ENCODE measurements at places on chromosomes 4 and X.

GRCh38 chr4:2958446-2958845, 4.8 kb downstream of the NOP14 start:
- no peak for DNase-seq

DNA sequence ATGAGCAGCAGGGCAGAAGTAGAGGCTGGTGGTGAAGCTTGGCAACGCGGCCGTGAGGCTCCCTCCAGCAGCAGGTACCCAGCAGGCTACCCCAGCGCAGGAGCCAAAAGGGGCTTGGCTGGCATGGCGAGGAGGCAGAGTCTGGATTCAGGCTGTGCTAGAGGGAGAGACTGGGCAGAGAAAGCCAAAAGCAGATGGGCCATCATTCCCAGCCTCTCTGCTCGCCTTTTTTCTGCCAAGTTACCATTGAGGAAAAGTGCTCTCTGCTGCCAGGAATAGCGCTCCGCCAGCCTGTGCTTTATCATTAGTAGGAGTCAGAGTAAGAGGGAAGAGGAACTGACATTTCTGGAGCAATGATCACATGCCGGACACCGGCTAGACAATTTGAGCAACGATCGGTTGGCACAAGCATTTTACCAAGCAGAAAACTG, 28.7 kb upstream of the MAP3K15 start:
- DNase-seq: no peak

GRCh38 chr4:188008377-188008776, 12.8 kb downstream of the ZFP42 start:
- peak; percentile 66 for DNase-seq

GRCh38 chr4:56764775-56765174, 56.7 kb downstream of the SPINK2 start:
- no peak for DNase-seq

GRCh38 chrX:105706041-105706440, 116.3 kb upstream of the NRK start:
- DNase-seq: no peak

GRCh38 chr4:1623821-1624518, 60.1 kb downstream of the FAM53A start:
- no peak for DNase-seq

- DNase-seq: no peak
These were observed 71.9 kb upstream of the RPS6KA6 start for GRCh38 chrX:84259868-84260267.

- no peak for DNase-seq
These were observed 565 bp downstream of the MOB1B start for GRCh38 chr4:70902577-70903290.

DNA sequence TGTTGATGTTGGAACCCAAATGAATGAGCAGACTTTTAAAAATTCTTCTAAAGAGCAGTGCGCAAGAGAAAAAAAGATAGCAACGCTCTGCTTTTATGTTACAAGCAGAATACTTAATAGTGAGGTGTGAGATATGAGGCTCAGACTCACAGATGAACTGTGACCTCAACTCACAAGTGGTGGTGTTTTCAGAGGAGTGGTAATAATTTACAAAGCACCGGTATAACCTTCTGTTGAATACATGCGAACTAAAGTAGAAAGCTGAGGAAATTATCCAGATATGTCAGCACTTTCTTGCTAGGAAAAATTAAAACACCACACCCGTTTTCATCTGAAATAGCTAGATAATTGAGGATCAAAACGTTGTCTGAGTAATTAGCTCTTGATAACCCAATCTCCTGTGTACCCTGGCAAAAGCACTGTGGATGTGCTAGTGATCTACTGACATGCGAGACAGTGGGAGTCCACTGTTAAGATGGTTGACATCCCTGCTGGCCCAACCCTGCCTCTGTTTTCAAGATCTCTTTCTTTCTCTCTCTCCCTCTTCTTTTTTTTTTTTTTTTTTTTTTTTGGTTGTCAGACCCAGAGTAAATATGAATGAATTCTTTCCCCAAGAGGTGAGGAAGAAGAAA, 6.9 kb upstream of the TLL1 start:
- no peak for DNase-seq

GRCh38 chr4:164481306-164482091, 272.4 kb upstream of the SMIM31 start:
- DNase-seq: no peak

DNA sequence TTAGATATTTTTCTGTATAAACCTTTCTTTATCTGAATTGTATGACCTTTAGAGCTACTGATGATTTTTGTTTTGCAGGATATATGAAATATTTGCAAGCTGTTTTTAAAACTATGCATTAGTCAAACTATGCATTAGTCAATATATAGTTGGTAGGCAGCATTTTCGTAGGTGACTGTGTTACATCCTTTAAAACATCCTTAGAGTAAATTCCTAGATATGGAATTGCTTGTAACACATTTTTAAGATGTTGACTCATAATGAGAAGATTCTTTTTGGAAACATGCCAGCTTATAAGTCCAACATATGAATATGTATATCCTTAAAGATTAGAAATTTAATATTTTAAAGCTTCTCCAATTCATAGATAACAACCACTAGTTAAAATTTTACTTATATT, 1768.5 kb downstream of the PCDH7 start:
- no peak for DNase-seq

GRCh38 chrX:103774070-103774642, 2.5 kb upstream of the PLP1 start:
- DNase-seq: peak; percentile 5

GRCh38 chr4:17597517-17597916, 16.9 kb upstream of the MED28 start:
- DNase-seq: peak; percentile 6

DNA sequence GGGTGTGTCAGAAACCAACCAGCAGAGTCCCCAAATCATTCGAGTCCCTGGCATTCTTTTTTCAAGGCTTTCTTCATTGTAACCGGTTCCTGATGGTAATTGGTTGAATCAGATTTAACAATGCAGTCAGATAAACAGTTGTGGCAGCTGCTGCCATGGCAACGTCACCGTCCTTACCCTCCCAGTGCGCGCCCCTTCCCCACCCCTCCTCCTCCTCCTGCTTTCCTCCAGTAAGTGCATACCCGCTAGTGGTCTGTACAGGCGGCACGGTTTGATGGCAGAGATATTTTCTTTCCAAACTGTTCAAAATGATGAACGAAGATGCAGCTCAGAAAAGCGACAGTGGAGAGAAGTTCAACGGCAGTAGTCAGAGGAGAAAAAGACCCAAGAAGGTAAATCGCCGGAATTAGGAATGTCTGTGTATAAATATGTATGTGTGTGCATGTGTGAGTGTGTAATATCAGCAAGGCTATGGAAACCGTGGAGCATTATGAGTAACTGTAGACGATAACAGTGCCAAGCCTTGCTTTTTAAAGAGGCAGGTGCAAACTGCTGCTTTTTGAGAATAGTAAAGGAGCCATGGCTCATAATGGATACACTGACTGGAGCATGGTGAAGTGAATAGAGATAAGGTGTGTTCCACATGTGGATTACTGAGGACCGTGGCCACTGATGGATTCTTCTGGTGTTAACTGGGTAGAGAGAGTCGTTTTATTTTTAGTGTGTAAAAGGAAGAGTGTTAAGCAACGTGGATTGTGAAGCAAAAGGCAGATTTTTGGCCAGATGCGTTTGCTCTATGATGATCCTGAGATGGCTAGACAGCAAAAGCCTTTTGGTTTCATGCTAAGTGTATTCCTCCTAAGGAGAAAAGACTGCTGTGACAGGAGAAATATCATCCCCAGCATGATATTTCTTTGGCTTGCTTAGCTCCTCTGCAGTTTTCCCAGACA, at the start of gene ANK2:
ANK2 (plus strand) TSS at position 233 of the 950 bp plus-strand sequence; CDS start at position 309, 76 bp downstream.
- peak; percentile 56 for DNase-seq

DNA sequence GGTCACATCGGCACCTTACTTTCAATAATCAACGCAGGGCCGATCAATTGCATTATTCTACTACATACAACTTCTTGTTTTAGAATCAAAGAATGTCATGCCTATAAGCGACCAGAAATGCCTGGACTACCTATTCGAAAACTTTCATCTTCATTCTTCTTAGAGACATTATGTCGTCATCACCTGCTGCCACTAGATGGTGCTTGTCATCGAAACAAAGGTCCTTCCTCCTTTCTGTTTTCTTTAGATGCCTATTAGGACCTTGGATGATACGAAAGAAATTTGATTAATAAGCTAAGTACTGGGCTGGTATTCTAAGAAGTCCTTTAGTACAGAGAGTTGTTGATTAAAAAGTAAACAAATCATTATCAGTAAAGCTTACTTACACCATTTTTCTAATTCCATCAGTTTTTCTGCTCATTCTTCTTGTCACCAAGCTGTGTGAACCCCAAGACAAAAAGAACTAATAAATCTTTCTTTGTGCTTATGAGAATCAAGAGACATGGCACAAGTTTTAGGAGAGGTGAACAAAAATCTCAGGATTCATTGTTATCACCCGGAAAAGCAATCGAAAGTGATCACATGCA, 154.5 kb upstream of the SLC4A4 start:
- peak; percentile 47 for DNase-seq

- no peak for DNase-seq
These were observed 24.2 kb downstream of the CBLL2 start for GRCh38 chrX:22296871-22297270.

DNA sequence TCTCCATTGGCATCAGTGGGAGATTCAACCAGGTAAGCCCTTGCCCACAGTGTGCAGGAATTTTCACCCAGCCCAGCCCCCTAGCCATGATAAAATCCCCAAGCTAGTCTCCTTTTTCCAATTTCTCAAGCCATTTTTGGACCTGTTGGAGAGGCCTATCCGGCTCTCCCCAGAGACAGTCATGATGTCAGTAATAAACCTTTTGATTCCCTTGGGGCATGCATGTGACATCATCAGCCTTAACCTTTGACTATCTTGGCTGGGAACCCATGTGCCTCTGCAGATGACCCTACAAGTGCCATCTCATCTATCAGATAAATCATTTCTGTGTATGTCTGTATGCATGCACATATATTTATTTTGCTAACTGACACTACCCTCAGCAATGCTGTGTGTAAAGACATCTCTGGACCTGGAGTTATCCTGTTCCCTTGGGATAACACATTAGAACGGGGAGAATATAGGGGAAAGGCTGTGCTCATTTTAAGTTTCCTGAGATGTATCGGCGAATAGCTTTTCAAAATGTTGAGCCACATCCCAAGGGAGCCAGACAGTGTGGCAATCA, 51.0 kb downstream of the CYTL1 start:
- DNase-seq: no peak

DNA sequence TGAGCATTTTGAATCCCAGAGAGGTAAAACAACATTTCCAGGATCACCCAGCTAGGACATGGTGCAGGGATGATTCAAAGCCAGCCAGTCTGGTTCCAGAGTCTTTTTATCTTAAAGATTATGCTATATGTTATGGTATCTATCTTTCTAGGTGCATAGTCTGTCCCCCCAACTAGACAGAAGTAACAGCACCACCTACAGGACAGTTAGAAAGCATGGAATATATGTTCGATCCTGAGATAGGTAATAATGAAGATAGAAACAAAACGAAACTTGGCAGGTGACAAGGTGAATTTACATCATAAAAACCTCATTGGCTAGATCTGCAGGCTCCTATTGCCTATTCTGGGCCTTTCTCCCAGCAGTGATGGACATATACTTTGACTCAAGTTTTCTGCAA, 723.2 kb downstream of the SMARCA1 start:
- DNase-seq: no peak

DNA sequence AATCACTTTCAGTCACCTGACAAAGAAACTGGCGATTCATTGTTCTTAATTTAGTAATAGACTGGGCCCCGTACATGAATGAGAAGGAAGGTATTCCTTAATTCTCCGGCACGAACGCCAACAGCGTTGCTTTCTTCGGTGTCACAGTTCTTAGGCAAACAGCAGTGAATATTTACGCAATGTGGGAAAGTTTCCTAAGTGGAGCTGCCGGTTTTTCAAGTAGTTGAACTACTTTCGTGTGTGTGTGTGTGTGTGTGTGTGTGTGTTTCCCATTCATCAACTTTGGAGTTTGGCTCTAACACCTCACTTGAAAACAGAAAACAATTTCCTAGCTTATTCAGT, 651 bp downstream of the NXT2 start:
- no peak for DNase-seq

DNA sequence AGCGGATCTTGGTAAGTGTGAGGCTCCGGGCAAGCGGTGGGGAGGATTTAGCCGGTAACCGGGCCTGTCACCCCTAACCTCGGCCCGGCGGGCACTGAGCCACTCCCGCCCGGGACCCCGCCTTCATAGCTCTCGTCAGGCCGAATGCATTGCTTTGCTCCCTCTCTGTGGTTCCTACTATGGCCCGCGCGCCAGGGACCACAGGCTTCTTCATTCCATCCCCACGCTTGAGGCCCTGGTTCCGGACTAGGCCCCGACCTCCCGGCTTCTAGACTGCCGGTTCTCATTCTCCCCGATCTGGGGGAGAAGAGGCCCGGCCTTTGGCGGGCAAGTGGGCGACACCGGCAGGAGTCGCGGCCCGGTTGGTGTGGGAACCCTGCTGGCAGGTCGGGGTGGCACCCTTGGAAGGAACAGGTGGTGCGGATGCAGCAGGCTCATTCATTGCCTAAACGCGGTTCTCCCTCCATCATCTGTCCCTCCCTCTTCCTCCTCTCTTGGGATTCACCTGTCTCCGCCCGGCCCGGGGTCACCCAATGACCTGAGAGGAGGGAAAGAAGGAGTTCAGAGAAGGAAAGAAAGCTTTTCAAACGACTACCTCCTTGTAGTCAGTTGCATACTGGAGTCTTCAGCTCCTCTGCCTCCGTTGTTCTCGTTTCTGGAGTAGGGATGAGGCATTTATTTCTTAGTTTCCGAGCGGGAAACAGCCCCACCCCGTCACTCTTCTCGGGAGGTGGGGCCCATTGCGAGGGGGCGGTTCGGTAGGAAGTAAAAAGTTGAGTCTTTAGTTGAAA, at the start of gene NDUFC1:
NDUFC1 (minus strand) TSS at position 657 of the 791 bp plus-strand sequence. CDS start 6,679 bp downstream, outside the sequence.
- DNase-seq: peak; percentile 21

GRCh38 chrX:153974003-153974725, 1.6 kb downstream of the TMEM187 start:
- DNase-seq: peak; percentile 5

GRCh38 chr4:138055890-138056289, 186.3 kb downstream of the SLC7A11 start:
- DNase-seq: no peak

DNA sequence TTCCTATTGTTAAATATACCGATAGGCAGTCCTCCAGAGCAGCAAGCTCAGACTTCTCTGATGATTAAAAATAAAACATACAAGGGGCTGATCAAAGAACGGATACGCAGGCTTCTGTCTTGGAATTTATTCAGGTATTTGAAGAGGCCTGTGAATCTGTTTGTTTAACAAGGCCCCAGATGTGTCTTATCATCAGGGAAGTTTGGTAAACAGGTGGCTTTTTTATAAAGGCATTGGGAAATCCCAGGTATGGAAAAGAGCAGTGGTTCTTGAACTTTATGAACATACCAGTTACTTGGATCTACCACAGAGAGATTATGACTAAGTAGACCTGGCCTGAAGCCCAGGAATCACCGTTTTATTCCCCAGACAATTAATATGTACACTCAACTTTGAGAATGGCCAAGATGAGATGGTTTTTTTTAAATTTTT, 47.9 kb downstream of the SOWAHB start:
- no peak for DNase-seq

- DNase-seq: no peak
These were observed 168.4 kb upstream of the EDNRA start for GRCh38 chr4:147312376-147313046.
